ENCODE measurements at places on chromosomes 1 and 21. TPM values are rescaled to one million over a fixed set of nuclear protein-coding genes. Genes with fewer than 3 reads are reported as not detected.
A peak's percentile ranks its signal among the peaks of the same experiment; 100 is the strongest.

DNA sequence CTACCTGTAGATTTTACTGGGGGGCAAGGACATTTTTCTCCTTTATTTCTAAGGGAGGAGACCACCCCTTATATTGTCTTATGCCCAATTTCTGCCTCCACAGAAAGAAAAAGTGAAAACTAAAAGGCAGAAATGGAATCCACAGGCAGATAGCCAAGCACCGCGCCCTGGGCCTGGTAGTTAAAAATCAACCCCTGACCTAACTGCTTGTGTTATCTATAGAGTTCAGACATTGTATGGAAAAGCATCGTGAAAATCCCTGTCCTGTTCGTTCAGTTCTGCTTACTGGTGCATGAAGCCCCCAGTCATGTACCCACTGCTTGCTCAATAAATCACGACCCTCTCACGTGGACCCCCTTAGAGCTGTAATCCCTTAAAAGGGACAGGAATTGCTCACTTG lies 33.7 kb upstream of the IL6R start:
- no peak for DNase-seq
- no peak overlapping the region for H3K4me3 ChIP-seq
- no peak overlapping the region for H3K27ac ChIP-seq
- no peaks in the 10 kb centered on the region for H3K27me3 ChIP-seq
- H3K36me3 ChIP-seq: no peaks in the 10 kb centered on the region

DNA sequence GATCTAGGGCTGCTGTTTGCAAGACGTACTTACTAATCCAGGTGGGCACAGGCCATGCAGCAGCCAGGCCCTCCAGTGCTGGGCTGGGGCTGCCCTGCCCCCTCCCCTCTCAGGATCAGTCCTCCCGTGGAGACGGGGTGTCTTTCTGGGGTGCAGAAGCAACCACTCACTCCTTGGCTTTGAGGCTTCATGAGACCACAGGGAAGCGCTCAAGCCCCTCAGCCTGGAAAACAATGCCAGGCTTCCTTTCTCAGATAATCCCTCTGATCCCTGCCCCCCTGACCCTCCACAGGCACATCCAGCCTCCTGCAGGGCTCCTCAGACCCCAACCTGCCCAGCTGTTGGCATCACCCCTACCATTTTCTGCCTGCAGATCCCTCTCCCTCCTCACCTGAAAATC lies 13.9 kb upstream of the C2CD2 start:
- no peaks in the 10 kb centered on the region for H3K4me1 ChIP-seq
- no peak overlapping the region for H3K27ac ChIP-seq
- H3K36me3 ChIP-seq: no peaks in the 10 kb centered on the region
- H3K27me3 ChIP-seq: no peaks in the 10 kb centered on the region

- H3K27me3 ChIP-seq: no peaks in the 10 kb centered on the region
- no peak overlapping the region for H3K27ac ChIP-seq
- no peak overlapping the region for H3K4me3 ChIP-seq
- peaks cover 4% of the 10 kb centered on the region for H3K4me1 ChIP-seq
- DNase-seq: peak; percentile 55
These were observed 52.4 kb downstream of the TOR1AIP2 start for GRCh38 chr1:179825206-179825605.

Gene RNPEP
- total RNA-seq: 22.4 TPM
